T-helper 2 cell (primary cell): ENCODE measurements at places on chromosomes 16 and 17.

- no peak for DNase-seq
Measured at GRCh38 chr16:85491058-85491771, 121.9 kb upstream of the GSE1 start.

- DNase-seq: no peak
Measured at GRCh38 chr16:87263418-87264052, 53.7 kb downstream of the C16orf95 start.

- no peak for DNase-seq
Measured at GRCh38 chr17:7293816-7294613, 424 bp downstream of the YBX2 start.

DNA sequence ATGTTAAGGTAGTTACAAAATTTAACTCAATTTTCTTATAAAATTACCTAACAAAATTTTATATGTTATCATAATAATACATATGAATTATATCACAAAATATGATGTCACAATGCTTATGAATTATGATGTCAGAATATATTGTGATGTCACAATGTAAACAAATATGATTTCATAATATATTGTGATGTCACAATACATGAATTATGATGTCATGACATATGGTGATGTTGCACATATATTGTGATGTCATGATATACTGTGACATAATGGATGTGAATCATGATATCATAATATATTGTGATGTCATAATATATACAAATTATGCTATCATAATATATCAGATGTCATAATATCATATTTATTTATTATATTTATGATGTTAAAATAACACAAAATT is 1879.9 kb downstream of the TP53TG3F start:
- DNase-seq: no peak
